ENCODE measurements at places on chromosomes 3 and 15. TPM values are rescaled to one million over a fixed set of nuclear protein-coding genes. Genes with fewer than 3 reads are reported as not detected.

DNA sequence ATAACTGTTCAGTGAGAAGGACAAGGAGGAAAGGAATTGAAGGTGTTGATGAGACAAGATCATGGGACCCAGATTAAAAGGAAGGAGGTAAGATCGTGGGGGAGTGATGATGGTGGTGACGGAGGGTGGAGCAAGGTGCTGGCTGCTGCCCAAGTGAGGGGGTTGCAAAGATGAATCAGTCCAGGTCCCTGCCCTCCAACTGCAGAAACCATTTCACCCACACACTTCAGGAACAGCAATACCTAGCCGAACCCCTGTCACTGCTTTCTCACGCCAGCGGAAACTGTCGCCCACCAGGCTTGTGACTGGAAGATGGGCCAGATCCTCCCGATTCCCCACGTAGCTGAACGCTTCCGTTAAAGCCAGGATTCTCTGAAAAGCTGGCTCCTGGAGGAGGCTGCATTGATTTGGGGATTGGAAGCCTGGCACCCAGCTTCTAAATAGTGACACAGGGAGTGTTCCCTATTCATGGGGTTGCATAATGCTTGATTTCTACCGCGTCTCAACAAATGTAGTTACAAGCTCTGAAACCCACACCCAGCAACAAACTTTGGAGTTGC is 3.2 kb upstream of the LSG1 start:
- no peak for DNase-seq

- DNase-seq, result no peak
These were observed 755 bp downstream of the PTPN9 start for GRCh38 chr15:75578173-75578947.

DNA sequence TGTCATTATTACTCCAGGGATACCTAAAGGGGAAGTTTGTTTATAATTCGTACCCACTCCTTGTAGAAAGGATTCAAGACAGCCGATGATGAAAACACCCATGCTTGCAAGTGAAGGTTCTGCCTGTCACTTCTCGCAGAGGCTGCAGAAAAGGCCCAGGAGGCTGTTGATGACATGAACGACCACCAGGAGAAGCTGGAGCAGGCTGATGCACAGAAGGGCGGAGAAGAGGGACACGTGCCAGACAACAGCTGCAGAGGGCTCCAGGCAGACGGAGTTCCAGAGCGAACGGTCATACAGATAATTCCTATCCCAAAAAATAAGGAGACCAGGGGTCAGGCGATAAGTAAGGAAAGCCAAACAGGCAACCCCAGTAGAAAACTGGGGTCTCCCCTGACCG is 5.7 kb upstream of the DYNLT2B start:
- DNase-seq, result no peak

Gene GUCA1C
- not detected for total RNA-seq

Gene PLCB2
- 1.9 TPM for total RNA-seq

Gene CD86
- 1.9 TPM for total RNA-seq

DNA sequence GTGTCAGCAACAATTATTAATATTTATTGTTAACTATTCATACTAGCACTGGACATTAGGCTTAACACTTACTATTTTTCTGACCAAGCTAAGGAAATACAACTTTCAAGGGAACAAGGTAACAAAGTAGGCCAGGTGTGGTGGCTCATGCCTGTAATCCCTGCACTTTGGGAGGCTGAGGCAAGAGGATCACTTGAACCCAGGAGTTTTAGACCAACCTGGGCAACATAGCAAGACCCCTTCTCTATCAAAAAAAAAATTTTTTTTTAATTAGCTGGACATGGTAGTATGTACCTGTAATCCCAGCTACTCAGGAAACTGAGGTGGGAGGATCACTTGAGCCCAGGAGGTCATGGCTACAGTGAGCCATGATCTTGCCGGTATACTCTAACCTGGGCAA is 131.7 kb downstream of the RBPMS2 start:
- DNase-seq, result no peak

Gene MUSTN1
- 45.0 TPM for total RNA-seq

- DNase-seq, result peak; percentile 74
These were observed at the start of gene UBE2E1 for GRCh38 chr3:23805633-23806533. TSS of gene UBE2E1 (plus strand) at chr3:23805955. CDS start at chr3:23807270, 1,315 bp downstream.

Data from right atrium auricular region (tissue), 2 donors.